ENCODE measurements at places on chromosomes 7 and 10.

GRCh38 chr7:94675356-94675755, 19.4 kb upstream of the SGCE start:
- no peaks in the 10 kb centered on the region for H3K36me3 ChIP-seq
- H3K4me1 ChIP-seq: no peaks in the 10 kb centered on the region
- H3K4me3 ChIP-seq: no peak overlapping the region
- no peak overlapping the region for H3K27ac ChIP-seq
- no peak for DNase-seq

GRCh38 chr7:98705626-98706025, 88.5 kb downstream of the NPTX2 start:
- no peaks in the 10 kb centered on the region for H3K27me3 ChIP-seq
- H3K4me3 ChIP-seq: no peak overlapping the region
- H3K27ac ChIP-seq: no peak overlapping the region
- no peak for DNase-seq

- H3K27ac ChIP-seq: no peak overlapping the region
- H3K4me1 ChIP-seq: no peaks in the 10 kb centered on the region
- H3K4me3 ChIP-seq: no peak overlapping the region
- DNase-seq: no peak
Observed at GRCh38 chr7:125636320-125636962, 706.8 kb upstream of the POT1 start.

GRCh38 chr7:98784216-98784785, 85.5 kb downstream of the TMEM130 start:
- DNase-seq: no peak
- no peaks in the 10 kb centered on the region for H3K36me3 ChIP-seq
- no peaks in the 10 kb centered on the region for H3K27me3 ChIP-seq

GRCh38 chr7:150378115-150378852, 846 bp upstream of the ZNF775 start:
- H3K4me3 ChIP-seq: peak overlapping the region; percentile 89
- H3K27ac ChIP-seq: peak overlapping the region; percentile 81
- no peaks in the 10 kb centered on the region for H3K27me3 ChIP-seq
- H3K4me1 ChIP-seq: peaks cover 20% of the 10 kb centered on the region
- DNase-seq: no peak

- H3K36me3 ChIP-seq: no peaks in the 10 kb centered on the region
- peak overlapping the region; percentile 34 for H3K27ac ChIP-seq
- no peak overlapping the region for H3K4me3 ChIP-seq
- peaks cover 18% of the 10 kb centered on the region for H3K4me1 ChIP-seq
- peak; percentile 64 for DNase-seq
Observed at GRCh38 chr10:80137031-80137862, 4.7 kb downstream of the PLAC9 start.

- no peak overlapping the region for H3K4me3 ChIP-seq
- DNase-seq: no peak
- H3K27ac ChIP-seq: no peak overlapping the region
- peaks cover under 1% of the 10 kb centered on the region for H3K4me1 ChIP-seq
- H3K27me3 ChIP-seq: no peaks in the 10 kb centered on the region
Observed at GRCh38 chr7:1561036-1561940, 5.3 kb upstream of the TMEM184A start.

GRCh38 chr10:110479710-110480109, 18.0 kb upstream of the DUSP5 start:
- no peaks in the 10 kb centered on the region for H3K27me3 ChIP-seq
- H3K4me1 ChIP-seq: no peaks in the 10 kb centered on the region
- no peaks in the 10 kb centered on the region for H3K36me3 ChIP-seq

GRCh38 chr7:5333121-5334045, 50.6 kb downstream of the SLC29A4 start:
- H3K27ac ChIP-seq: no peak overlapping the region
- no peaks in the 10 kb centered on the region for H3K27me3 ChIP-seq
- H3K4me3 ChIP-seq: no peak overlapping the region
- DNase-seq: no peak
- no peaks in the 10 kb centered on the region for H3K36me3 ChIP-seq

DNA sequence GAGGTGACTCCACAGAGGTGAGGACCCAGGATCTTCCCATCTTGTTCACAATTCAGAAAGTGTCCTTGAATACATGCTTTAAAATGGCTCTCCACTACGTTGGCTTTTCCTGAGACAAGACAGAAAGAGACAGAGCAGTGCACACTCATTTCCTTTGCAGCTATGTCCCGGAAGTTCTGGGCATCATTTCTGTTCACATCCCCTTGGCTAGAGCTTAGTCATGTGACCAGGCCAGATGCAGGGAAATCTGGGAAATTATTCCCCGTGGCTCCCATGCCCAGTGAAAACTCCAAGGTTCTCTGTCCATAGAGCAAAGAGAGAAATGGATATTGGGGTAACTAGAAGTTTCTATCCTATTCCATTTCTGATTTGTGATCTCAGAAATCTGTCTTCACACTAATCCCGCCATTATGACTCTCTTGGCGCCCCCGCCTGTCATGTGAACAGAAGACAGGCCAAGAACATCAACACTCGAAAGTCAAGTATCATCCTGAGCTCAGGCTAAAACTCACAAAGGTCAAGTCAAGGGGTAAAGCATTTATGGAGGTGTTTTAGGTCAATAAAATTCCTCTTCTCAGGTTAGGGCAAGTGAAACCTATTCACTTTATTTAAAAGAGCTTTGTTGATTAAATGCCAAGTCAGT, 251.4 kb upstream of the HABP2 start:
- no peaks in the 10 kb centered on the region for H3K36me3 ChIP-seq
- H3K27me3 ChIP-seq: no peaks in the 10 kb centered on the region
- no peak overlapping the region for H3K4me3 ChIP-seq
- no peak overlapping the region for H3K27ac ChIP-seq
- H3K4me1 ChIP-seq: no peaks in the 10 kb centered on the region

DNA sequence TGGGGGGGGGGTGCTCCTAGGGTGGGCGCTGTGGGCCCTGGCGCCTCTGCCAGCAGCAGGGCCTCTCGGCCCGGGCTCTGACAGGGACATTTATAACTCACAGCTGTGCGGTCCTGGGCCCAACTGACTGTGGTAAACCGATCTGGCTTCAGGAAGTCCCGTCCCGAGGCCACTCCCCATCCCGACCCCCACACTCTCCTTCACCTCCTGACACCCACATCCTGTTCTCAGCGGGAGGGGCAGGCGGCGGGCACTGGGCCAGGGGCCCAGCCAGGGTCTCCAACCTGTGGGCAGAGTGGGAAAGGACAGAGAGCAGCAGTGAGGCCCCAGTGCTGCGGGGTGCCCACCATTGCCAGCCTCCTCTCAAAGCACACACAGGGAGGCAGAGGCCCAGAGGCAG, 69.1 kb downstream of the ZMIZ1 start:
- H3K36me3 ChIP-seq: no peaks in the 10 kb centered on the region
- H3K4me1 ChIP-seq: peaks cover 45% of the 10 kb centered on the region
- H3K4me3 ChIP-seq: no peak overlapping the region

DNA sequence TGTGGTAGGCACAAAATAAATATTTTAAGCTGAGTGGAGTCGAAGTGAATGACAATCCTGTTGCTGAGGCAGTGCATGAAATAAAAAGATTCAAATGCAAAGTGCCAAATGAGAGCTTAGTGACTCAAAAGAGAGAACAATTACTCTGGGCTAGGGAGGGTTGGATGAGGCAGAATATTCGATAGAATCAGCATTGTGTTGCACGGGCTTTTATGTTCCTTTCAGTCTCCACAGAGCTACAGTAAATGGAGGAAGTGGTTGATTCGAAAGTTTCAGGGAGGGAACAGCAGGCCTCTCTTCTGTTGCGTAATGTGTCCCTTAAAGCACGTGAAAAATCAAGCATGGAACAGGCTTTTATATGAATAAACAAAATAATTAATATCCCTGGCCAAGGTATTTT, 599.3 kb upstream of the CELF2 start:
- no peak overlapping the region for H3K27ac ChIP-seq
- no peaks in the 10 kb centered on the region for H3K36me3 ChIP-seq
- H3K4me1 ChIP-seq: no peaks in the 10 kb centered on the region
- H3K4me3 ChIP-seq: no peak overlapping the region

DNA sequence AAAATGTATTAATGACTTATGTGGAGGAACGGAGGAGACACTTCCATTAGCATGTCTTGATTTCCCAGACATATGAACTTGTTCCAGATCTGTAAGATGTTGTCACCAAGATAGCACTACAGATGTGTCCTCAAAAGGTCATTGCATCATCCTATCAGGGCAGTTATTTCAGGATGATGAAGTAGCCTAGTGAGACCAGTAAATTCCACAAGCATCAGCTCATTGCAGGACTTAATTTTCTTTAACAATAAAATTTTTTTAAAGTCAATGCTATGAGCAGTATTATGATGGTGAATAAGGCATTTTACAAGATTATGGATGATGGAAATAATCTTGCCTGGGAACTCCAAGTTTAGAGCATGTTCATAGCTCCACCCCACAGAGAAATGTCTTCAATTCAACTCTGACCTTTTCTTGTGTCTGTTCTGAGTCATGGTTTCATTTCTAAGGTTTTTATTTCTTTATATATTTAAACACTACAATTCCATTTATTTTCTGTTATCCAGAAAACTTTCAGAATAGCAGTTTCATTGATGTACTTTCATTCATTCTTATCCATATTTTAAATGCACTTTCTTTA, 1203.3 kb upstream of the CELF2 start:
- DNase-seq: no peak
- no peaks in the 10 kb centered on the region for H3K36me3 ChIP-seq
- no peak overlapping the region for H3K27ac ChIP-seq
- H3K4me3 ChIP-seq: no peak overlapping the region
- no peaks in the 10 kb centered on the region for H3K27me3 ChIP-seq

DNA sequence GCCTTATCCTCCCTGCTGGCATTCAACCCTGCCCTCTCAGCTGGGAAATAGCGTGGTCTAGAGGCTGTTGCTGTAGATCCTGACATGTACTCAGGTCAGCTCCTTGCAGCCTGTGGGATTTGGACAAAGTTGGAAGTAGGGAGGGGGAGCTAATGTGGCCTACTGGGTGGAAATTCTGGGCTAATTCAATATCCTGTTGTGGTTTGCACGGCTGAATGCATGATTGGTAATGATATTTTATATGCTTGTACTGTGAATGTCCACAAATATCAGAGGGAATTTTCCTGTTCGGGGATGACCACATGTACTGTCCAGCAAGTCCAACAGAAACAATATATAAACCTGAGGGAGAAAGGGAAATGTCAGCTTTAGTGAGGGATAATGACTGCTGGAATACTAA, 22.1 kb upstream of the NPVF start:
- DNase-seq: no peak
- H3K4me1 ChIP-seq: no peaks in the 10 kb centered on the region
- H3K27me3 ChIP-seq: no peaks in the 10 kb centered on the region
- no peaks in the 10 kb centered on the region for H3K36me3 ChIP-seq
- H3K4me3 ChIP-seq: no peak overlapping the region
- no peak overlapping the region for H3K27ac ChIP-seq

DNA sequence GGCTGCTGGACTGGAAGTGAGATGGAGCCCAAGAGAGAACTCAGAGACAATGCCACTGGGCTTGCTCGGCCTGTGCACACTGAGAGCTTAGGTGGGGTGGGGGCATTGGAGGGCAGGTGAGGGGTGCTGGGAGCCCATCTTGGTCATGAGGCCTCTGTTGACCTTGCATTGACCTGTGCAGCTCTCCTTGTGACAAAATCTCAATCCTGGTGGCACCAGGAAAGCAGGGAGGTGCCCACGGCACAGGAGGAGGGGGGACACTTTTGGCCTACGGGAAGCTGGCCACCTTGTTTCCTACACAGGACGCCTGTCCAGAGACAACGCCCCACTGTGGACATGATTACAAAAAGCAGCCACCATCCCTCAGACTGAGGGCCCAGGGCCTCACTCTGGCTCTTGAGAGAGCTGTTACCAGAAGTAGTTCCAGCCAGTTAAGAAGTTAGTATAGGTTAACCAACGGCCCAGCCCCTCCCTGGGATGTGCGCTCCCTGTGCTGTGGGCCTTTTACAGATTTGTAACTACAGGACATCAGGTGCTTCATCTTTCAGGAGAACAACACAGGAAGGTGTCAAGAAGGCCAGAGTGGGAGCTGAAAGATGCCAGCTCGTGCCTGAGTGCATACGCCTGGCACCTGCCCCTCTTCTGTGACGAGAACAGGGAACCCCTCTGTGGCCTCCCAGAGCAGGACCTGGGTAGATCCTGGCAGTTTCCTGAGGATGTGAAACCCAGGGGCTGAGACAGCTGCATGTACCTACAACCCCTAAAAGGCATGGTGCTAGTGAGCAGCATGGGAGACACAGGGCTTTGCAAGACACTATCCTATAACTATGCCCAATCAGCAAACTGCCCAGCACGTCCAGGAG, 10.3 kb downstream of the PKD1L1 start:
- no peak for DNase-seq
- H3K27ac ChIP-seq: no peak overlapping the region
- H3K36me3 ChIP-seq: no peaks in the 10 kb centered on the region

GRCh38 chr10:101028446-101029337, 2.2 kb downstream of the PDZD7 start:
- no peak overlapping the region for H3K27ac ChIP-seq
- H3K4me1 ChIP-seq: peaks cover 11% of the 10 kb centered on the region
- H3K36me3 ChIP-seq: no peaks in the 10 kb centered on the region
- no peaks in the 10 kb centered on the region for H3K27me3 ChIP-seq

DNA sequence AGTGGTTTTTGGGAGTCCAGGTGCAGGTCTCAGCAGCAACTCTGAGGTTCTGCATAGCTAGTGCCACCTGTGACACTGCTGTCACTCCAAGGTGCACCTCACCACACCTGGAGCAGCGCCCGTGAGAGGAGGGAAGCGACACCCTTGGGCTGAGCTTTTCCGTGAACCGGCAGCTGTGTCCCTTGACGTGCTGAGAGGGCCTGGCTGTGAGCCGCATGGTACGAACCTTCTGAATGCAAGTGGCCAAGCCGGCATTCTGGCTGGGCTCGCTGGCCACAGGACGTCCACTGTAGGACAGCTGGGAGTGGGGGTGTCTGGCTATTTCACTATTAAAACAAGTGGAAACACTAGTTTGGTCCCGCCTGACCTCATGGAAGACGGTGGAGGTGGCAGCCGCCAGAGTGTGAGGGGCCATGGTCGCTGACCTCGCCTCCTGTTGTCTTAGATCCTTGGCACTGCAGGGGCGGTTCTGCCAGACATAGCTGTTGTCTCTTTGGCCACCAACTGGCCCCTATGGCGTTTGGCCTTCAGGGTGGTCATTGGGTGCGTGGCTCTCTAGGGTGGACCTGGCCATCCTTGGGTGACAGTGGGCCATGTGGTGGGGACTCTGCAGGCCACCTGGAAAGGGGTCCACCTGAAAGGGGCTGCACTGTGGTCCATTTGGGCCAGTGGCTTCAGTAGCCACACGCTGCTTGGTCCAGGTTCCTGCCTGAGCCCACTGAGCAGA, 12.9 kb downstream of the INPP5A start:
- DNase-seq: no peak
- H3K36me3 ChIP-seq: no peaks in the 10 kb centered on the region
- H3K4me1 ChIP-seq: no peaks in the 10 kb centered on the region
- no peak overlapping the region for H3K27ac ChIP-seq
- no peaks in the 10 kb centered on the region for H3K27me3 ChIP-seq

DNA sequence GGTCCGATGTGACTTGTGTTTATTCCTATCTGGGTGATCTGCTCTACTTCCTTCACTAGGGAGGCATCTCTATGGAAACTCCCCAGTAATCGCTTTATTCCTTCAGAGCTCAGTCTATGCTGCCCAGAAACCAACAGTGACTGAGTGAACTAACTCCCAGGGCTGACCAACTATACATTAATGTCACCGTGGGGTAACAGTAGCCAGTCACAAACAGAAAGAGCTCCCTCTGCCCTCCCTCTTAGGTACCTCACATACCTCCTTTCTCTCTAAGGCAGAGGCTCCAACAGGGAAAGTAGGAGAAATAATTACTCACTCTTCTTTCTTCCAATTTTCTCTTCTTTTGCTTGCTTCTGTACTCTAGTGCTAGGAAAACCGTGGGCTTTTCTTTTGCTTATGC, 855.0 kb downstream of the REEP3 start:
- no peak overlapping the region for H3K27ac ChIP-seq
- peaks cover 3% of the 10 kb centered on the region for H3K4me1 ChIP-seq
- no peak for DNase-seq
- no peaks in the 10 kb centered on the region for H3K27me3 ChIP-seq
- H3K36me3 ChIP-seq: no peaks in the 10 kb centered on the region

Data from testis (tissue), 5 donors.